NCI-H1417 (cell line): ENCODE measurements at places on chromosomes 2 and 18.
A peak's percentile ranks its signal among the peaks of the same experiment; 100 is the strongest.

GRCh38 chr2:166337932-166338331 is 37.8 kb downstream of the SCN9A start:
- no peak for DNase-seq

- peak; percentile 10 for DNase-seq
Observed at GRCh38 chr2:96308248-96308647, 2.9 kb upstream of the SNRNP200 start.

DNA sequence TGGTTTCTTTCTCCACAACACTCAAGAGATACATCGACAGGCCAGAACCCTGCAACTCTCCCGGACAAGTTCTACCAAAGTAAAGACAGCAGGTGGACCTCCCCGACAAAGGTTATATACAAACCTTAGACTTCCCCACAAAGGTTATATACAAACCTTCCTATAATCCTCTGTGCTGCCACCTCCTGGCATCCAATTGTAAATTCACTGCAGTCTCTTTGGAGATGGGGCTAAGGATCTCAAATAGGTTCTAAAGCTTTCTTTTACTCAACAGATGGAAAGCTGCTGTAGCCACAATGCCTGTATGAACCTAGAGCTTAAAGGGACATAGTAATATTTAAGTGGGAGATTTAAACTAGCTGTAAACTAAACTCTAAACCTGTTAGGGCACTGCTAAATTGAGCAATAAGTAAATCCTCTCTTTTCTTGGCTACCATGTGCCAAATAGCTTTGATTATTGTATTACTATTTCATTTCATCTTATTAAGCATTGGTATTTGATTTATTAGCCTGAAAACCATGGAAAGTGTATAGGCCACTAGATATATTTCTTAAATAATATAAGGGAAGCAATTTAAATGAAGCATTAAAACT is 9.8 kb upstream of the MREG start:
- DNase-seq: peak; percentile 7

DNA sequence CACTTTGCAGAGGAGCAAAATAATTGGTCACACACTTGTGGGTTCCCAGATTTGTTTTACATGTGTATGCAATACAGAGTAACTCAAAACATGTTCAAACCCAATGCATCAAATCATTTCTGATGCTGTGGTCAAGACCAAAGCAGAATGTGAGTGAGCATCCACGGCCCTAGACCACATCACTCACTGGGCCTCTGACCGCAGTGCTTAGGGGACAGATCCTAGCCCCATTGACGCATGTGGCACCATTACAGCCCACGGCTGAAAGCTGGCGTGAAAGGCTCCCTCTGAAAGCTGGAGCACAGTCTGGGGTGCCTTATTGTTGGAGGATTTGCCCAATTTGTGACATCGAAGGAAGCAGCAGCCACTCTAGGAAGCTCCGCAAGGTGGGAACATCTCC is 498.8 kb upstream of the TCF4 start:
- DNase-seq: no peak

- peak; percentile 65 for DNase-seq
Observed at GRCh38 chr2:16713011-16713423, 47.4 kb upstream of the CYRIA start.

DNA sequence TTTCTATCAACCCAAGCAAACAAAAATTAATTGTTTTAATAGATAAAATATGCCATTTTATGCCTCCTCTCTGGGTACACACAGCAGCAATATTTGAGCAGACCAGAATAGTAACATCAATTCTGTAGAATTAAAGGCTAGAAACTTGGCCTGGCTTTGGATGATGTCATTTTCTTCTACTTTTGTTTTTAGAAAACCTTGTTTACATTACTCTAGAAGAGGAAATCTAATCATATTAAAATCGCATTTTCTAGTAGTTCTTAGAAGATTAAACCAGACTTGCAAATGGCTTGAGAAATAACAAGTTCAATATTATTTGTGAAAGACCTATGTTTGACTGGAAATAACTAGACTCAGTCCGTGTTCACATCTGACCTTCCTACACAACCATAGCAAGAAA is 102.3 kb upstream of the RFX8 start:
- no peak for DNase-seq

- DNase-seq: no peak
Observed at GRCh38 chr2:184113696-184114403, 484.5 kb upstream of the ZNF804A start.

GRCh38 chr2:119260646-119261492 is 37.2 kb downstream of the STEAP3 start:
- no peak for DNase-seq
